ACHN (cell line): ENCODE measurements at places on chromosomes 2 and 18.

DNA sequence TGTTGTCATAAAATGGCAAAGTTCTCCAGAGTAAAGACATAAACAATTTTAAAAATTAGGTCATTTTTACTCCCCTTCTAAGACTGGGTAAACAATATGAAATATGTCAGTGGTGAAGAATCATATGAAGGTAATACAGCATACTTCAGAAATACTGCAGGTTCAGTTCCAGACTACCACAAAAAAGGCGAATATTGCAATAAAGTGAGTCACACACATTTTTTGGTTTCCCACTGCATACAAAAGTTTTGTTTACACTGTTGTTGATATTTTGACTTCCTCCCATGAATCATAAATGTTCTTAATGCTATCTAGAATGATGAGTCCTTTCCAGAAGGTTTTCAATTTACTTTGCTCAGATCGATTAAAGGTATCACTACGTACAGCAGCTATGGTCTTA is 73.5 kb downstream of the SMC6 start:
- no peak for DNase-seq

- no peak for DNase-seq
These were observed 591 bp downstream of the C2orf80 start for GRCh38 chr2:208189069-208189809.

GRCh38 chr2:235561450-235561849 is 67.6 kb downstream of the AGAP1 start:
- DNase-seq = no peak

GRCh38 chr2:232951891-232952290 is 61.2 kb downstream of the NGEF start:
- no peak for DNase-seq

GRCh38 chr2:173614265-173614930 is 259.7 kb downstream of the CDCA7 start:
- no peak for DNase-seq

- DNase-seq = peak; percentile 76
These were observed at the start of gene FBXO36 for GRCh38 chr2:229922449-229923386. TSS of gene FBXO36 (plus strand) at chr2:229922503. CDS start at chr2:229922514, 11 bp downstream.

- peak; percentile 59 for DNase-seq
These were observed 188.0 kb downstream of the CDH7 start for GRCh38 chr18:65938592-65939372.

DNA sequence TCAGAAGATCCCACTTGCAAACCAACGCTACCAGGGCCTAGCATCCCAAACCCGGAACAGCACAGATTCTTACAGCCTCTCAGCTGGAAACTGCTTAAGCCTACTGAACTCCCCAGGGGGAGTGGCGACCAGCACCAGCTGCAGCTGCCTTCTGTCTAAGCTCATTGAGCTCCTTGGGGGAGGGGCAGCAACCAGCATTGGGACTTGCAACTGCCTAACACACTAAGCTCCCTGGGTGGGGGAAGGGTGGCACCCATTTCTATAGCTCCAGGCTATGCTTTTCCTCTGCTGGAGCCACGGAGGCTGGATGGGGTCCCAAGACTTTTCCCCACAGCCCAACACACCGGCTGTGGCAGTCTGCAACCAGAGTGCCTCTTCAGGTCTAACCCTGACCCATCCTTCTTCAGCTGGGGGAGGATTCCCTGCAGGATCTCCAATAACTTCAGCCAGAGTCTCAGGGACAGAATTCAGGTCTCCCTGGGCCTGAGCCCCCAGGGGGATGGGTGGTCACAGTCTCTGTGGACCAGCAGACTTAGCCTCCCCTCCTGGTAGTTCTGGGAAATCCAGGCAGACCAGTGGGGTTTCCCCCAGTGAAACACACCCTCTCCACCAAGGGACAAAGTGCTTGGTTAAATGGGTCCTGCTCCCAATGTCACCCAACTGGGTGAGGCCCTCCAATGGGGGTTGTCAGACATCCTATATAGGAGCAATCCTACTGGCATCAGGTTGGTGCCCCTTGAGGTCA is 45.9 kb upstream of the ITGA4 start:
- no peak for DNase-seq

DNA sequence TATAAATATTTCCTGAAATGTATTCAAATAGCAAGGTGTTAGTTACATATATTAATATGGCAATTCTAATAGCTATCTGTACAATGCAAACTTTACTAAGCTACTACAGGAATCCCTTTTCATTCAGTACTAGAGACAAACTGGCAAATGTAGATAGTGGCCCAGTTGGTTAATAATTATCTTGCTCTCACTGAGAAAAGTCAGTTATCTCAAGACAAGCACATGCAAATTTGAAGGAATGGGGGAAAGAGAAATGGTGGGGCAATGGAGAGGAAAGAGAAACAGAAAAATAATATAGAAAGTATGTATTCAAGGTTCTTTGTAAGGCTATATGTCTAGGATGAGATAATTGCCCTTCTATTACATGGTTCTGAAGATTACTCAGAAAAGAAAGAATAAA is 280.0 kb downstream of the FIGN start:
- peak; percentile 10 for DNase-seq

- DNase-seq = no peak
These were observed 52.4 kb downstream of the EMX1 start for GRCh38 chr2:72969706-72970105.

- DNase-seq = peak; percentile 39
These were observed 27.4 kb upstream of the CNNM3 start for GRCh38 chr2:96788442-96789244.

- DNase-seq = no peak
These were observed 8.4 kb downstream of the CASP10 start for GRCh38 chr2:201191132-201191875.

DNA sequence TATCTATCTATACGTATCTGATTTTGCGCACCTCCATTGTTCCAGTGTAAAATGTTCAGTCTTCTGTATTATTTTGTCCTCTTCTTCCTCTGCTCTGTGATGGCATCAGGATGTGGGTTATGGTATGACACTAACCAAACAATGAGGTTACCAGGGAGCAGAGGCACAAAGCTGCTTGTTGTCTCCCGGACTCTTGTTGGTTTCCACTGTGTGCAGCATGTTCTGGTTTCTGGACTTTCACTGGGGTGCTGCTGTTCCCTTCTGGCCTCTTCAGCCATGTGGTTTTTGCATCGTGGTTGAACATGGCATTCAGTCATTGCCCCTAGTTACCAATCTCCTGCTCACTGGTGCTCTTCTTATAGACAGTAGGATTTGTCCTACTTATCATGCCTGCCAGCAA is 665.9 kb downstream of the CBLN2 start:
- no peak for DNase-seq

- DNase-seq = no peak
These were observed 149.4 kb downstream of the SP3 start for GRCh38 chr2:173815772-173816171.

- no peak for DNase-seq
These were observed 125.4 kb upstream of the CTNNA2 start for GRCh38 chr2:79387431-79387830.

DNA sequence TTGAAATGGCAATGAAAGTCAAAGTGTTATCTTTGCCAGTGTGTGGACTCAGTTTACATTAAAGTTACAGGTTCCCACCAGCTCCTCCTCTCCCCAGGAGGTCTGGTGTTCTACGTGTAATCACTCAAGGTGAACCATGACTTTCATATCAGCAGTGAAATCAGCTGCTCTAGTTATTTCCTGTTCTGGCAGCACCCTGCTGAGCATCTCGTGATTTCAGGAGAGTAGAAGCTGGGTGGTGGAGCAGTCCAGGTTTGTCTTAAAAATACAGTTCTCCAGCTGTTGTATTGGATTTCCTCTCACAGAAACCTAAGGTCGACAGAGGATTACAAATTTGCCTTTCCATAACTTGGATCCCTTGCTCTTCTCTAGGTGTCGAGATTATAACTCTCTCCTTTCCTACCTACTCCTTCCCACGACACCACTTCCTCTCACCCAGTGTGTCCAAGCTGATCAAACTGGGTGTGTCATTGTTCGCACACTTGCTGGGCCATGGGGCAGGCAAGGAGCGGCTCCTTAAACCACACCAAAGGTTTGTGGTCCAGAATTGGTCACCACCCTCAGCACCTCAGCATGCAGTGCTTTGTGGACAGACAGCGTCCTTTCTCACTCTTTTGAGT is 13.0 kb upstream of the ARHGAP25 start:
- no peak for DNase-seq

- no peak for DNase-seq
These were observed 83.5 kb downstream of the EIPR1 start for GRCh38 chr2:3294069-3294468.

- DNase-seq = peak; percentile 55
These were observed 13.2 kb downstream of the DYSF start for GRCh38 chr2:71466301-71467179.

- DNase-seq = peak; percentile 64
These were observed 776 bp upstream of the SPEG start for GRCh38 chr2:219433666-219434467.

DNA sequence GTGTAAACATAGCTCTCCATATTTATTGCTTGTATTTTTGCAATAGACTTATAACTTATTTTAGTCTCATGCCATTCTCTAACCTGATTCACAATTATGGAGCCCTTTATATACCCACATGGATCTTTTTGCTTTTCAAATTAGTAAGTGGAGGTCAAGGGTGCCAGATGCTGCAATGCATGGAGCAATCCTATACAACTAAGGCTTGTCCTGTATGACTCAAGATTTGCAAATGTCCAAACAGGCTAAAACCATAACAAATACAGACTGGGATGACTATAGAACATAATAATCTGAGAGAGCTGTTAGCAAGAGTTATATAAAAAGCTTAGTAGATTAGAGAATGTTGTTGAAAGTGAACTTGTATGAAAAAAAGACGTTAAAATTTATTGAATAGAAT is 690.4 kb upstream of the NRXN1 start:
- no peak for DNase-seq

DNA sequence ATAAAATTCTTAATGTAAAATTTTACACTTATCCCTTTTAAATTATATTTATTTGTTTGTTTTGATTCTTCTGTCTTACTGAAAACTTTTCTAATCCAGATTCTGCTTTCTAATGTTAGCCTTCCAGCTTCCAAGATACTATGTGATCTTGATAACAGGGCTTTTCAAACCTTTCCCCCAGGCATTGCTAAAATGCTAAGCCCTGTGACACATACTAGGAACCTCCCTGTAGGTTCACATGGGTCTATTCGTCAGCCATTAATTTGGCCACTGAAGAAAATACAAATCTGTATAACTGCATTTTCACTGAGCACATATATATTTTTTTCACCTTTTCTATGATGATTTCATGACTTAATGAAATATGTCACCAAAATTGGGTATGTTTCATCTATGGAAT is 92.8 kb upstream of the MAP4K3 start:
- DNase-seq = no peak

DNA sequence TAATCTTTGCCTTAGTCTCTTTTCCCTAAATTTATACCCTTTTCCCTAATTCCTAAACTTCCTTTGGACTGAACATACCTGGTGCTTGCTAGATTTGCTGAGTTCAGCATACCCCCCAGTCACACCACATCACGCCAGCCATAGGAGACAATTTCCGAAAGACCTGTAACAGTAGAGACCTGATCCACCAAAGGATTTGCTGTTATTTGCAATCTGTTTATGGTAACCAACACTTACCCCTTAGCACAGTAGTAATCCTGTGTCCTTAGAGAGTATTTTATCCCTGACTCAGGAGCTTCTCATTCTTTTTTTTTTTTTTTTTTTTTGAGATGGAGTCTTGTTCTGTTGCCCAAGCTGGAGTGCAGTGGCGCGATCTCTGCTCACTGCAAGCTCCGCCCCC is 8.6 kb downstream of the PSMG2 start:
- DNase-seq = no peak

GRCh38 chr2:69203166-69203985 is 183.7 kb downstream of the GFPT1 start:
- DNase-seq = no peak

- no peak for DNase-seq
These were observed 35.1 kb upstream of the MPP4 start for GRCh38 chr2:201733544-201733943.

DNA sequence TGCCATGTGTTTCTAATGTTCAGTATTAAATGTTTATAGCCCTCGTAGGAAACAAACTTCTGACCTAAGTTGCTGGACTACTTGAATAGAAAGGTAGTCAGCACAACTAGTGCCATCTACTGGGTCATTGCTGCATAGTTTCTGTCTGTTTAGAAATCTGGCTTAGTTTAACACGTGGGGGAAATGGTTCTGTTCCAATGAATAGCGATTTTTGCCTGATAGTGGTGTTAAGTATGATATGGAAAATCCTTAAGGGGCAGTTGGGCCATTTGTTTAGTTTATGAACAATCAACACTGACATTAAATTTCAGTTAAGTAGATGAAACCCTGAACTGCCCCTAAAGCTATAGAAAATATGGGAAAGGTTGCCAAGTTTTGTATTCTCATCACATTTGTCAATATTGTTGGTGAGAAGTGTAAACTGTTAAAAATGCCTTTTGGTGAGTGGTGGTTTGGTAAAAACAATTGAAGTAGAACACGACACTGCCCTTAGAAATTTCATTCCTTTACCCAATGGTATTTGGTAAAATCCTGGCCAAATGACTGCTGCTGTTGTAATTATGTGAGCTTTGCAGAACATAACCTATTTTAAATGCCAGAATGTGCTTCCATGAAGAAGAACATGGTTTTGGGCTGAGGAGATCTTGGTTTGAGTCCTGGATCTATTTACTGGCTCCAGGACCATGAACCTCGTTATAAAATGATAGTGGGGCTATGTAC is 13.2 kb downstream of the NABP1 start:
- peak; percentile 84 for DNase-seq
